ENCODE measurements at places on chromosomes 1 and 21. TPM values are rescaled to one million over a fixed set of nuclear protein-coding genes. Genes with fewer than 3 reads are reported as not detected.

GRCh38 chr1:52739699-52740467 is 13.6 kb downstream of the ZYG11B start:
- DNase-seq, result no peak

- no peak for DNase-seq
These were observed 8.6 kb downstream of the CACNA1S start for GRCh38 chr1:201103666-201104065.

- no peak for DNase-seq
These were observed 3.4 kb downstream of the CLCA1 start for GRCh38 chr1:86472152-86472551.

DNA sequence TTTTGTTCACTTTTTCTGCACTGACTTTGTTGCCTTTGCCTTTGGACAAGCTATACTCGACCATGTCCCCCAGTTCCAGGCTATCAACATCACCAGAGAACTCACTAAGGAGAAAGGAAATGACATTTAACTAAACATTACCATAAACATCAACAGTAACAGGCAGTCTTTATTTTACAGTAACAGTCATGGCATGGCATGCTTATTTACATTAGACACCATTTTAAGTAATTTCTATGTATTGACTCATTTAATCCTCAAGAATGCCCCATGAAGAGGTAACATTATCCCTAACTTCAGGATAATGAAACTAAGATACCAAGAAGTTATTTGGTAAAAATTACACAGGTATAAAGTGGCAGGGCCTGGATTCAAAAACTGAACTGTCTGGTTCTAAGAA is 8.7 kb upstream of the NRAS start:
- no peak for DNase-seq

GRCh38 chr21:28769683-28770082 is 223.0 kb downstream of the LTN1 start:
- no peak for DNase-seq

- DNase-seq, result no peak
These were observed 80.2 kb downstream of the ETS2 start for GRCh38 chr21:38885909-38886308.

DNA sequence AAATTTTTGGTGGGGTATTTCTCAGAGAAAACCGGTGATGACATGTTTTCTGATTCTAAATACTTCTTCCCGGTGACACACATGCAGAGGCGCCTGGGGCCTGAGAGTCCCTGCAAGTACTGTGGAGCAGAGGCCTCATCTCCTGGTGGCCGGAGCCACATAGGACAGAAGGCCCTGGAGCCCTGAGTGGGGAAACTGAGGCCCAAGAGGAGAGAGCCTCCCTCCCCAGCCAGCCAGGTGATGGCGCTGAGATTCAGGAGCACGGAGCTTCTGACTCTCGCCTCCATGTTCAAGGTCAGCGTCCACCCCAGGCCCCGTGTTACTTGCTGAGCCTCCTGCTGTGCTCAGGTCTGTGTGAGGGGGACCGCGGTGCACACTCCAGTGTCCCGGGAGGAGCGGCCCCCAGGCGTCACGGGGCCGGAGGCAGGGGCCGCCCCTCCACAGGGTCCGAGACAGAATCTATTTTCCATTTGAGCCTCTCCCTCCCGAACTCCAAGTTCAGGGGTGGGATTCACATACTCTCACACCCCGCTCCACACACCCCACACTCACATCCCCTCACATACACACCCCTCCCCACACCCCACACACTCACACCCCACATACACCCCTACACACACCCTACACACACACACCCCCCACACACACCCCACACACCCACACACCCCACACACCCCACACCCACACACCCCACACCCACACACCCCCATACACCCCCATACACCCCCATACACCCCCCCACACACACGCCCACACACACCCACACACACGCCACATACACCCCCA is 43.8 kb downstream of the SLX9 start:
- DNase-seq, result no peak

GRCh38 chr21:15498455-15498854 is 231.3 kb upstream of the USP25 start:
- no peak for DNase-seq

GRCh38 chr1:22026924-22027289 is 25.4 kb downstream of the CELA3A start:
- DNase-seq, result no peak

DNA sequence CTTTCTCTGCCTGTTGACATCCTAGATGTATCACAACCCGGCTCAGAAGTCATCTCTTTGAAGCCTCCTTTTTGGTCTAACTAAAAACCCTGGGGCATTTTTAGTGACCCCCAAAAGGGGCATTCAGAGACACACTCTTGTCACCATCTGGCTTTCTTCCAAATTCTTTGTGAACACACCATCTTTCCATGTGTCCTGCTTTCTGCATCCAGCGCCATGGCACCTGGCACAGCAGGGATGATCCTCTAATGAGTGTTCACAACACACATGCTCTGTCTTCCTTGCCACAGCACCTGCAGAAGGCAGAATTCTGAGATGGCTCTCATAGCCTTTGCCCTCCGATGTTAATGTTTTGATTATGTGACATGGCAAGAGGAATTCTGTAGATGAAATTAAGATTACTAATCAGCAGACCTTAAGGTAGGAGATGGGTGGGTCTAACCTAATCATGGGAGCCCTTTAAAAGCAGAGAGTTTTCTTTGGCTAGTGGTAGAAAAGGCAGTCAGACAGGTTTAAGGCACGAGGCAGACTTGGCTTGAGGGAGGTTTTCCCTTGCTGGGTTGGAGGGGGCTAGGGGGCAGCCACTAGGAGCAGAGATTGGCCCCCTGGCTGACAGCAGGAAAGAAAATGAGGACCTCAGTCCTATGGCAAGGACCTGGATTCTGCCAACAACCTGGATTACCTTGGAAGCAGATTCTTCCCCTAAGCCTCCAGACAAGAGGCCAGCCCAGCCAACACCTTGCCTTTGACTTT is 4.9 kb upstream of the TMEM61 start:
- DNase-seq, result no peak

DNA sequence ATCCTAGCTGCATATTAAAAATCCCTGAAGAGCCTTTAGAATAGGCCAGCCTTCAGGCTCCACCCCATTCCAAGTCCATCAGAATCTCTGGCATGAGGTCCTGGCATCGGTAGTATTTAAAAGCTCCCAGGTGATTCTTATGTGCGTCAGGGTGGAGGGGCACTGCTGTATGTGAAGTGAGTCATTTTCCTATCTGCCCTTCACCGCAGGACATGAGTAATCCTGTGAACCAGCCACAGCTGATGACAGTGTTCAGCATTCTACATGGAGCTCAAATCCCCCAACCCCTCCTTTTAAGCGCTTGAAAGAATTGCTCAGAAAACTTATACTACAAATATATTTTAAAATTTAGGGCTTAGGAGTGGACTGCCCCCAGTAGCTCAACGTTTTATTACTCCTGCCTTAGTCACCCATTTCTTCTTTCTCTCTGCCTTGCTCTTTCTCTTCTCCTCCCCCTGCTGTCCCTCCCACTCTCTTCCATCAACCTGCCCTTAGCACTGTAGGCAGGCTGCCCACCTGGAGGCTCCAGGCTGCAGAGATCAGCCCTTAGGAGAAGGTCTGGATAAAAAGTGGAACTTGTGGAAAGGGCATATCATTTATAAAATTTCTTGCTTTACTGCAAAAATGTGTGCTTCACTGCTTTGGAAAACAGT is 73.8 kb upstream of the ZNF281 start:
- DNase-seq, result peak; percentile 80

DNA sequence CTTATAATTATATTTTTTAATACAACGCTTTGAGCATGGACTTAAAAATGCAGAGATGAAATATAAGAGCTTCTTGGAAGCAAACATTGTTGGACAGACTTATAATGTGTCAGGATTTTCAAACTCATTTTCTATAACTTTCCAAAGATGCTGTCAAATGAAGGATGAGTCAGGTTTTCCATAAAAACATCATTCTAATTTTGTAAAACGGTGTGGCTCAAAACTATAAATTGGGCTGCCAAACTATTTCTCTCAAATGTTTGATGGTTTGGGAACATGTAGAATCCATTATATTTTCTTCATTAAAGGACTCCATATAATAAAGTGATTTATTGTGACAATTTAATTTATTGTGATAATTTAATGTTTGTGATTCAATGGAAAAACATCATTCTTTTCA is 511.2 kb downstream of the USP25 start:
- DNase-seq, result no peak

Gene POU3F1
- not detected for polyA plus RNA-seq

Gene CFAP45
- polyA plus RNA-seq, result 0.56 TPM

Gene ADAM30
- polyA plus RNA-seq, result not detected

Gene MAN1C1
- polyA plus RNA-seq, result 0.98 TPM

Gene TRIM63
- not detected for polyA plus RNA-seq

Data from BJ (cell line).